ENCODE measurements at places on chromosomes 13 and 19.

DNA sequence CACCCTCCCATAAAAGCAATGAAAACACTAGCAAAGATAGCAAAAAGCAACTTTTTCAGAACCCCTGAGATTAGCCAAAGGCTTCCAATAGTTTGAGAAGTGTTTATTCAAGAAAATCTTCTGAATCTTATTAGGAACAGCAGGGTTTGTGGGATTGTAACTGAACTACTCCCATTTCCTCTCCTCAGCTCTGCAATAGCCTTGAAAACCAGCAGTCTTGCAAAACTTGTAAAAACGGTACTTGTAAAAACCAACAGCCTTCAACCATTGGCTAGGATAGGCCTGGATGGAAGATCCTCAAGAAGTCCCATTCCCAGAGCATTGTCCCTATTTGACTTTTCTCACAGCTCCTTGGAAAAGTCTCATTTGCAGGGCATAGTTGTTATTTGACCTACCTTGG is 12.1 kb downstream of the RNASEH2B start:
- no peak for DNase-seq

GRCh38 chr19:53958823-53959757 is 3.6 kb upstream of the CACNG8 start:
- no peak for DNase-seq

GRCh38 chr13:34757441-34757840 is 184.6 kb upstream of the NBEA start:
- peak; percentile 43 for DNase-seq

GRCh38 chr19:4385291-4386040 is 14.9 kb downstream of the SH3GL1 start:
- no peak for DNase-seq

DNA sequence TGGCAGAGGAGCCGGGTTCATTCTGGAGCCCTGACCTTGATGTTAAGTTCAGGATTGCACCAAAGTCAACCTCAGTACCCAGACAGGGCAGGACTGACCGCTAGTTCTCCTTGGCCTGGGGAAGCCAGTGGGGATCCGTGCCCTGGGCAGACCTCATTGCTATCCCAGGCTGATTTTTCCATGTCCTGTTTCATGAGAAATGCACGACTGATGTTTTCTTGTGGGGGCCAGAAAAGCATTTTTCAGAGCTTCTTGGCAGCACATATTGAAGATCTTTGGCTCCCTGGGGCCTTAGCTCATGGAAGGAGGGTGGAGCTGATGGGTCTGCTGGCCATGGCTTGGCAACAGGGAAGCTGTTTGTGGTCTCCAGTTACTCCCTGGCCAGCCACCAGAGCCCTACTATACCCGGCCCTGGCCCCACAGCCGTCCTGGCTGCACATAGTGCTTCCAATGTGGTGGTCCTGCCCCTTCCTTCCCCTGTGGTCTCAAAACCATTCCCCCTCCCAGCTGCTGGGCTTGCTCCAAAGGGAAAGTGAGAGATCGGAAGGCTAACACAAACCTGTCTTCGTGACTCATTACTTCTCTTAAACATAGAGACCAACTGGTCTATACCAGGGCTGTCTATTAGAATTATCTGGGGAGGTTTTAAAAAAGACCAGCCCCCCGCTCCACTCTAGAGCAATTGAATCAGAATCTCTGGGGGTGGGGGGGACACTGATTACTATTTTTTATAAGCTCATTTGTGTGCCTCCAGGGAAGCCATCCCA is 11.2 kb downstream of the IL17D start:
- DNase-seq, result peak; percentile 96

- no peak for DNase-seq
These were observed 9.0 kb downstream of the C19orf25 start for GRCh38 chr19:1470055-1470304.

- no peak for DNase-seq
These were observed at the start of gene DGKH for GRCh38 chr13:42048342-42048683. TSS of gene DGKH (plus strand) at chr13:42048648. CDS start at chr13:42048774, 126 bp downstream.

DNA sequence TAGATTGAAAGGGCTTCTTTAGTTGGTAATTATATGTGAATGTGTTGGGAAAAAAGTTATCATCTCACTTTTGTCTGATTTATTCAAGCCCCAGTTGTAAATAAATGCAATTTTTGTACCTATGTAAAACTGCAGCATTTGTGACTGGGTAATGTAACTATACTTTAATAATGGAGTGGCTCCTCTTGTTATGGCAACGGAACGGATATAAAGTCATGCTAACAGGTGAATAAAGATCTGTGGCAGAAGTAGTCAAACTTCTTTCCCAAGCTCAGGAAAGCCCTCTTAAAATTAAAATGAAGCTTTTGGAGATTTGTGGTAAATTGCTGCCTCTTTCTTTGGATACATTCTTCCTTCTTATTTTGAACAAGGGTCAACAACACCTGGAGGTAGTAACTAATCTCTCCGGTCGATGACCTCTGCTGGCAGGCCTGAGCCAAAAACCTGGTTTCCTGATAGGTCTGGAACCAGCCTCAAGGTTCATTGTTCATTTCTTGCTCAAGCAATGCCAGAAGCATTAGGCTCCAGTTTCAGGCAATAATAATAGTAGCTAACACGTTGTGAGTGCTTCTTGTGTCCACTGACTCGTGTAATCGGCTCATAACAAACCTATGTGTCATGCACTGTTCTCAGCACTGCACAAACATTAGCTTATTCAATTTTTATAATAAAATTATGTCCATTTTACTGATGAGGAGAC is 313.4 kb upstream of the DACH1 start:
- DNase-seq, result peak; percentile 29

- DNase-seq, result no peak
These were observed 43.1 kb upstream of the CNMD start for GRCh38 chr13:52782471-52783448.

- peak; percentile 57 for DNase-seq
These were observed 329.8 kb upstream of the GPC6 start for GRCh38 chr13:92896842-92897241.

GRCh38 chr13:112574834-112575613 is 12.9 kb downstream of the TUBGCP3 start:
- DNase-seq, result no peak

- no peak for DNase-seq
These were observed 473.7 kb downstream of the EFNB2 start for GRCh38 chr13:106061781-106062180.

DNA sequence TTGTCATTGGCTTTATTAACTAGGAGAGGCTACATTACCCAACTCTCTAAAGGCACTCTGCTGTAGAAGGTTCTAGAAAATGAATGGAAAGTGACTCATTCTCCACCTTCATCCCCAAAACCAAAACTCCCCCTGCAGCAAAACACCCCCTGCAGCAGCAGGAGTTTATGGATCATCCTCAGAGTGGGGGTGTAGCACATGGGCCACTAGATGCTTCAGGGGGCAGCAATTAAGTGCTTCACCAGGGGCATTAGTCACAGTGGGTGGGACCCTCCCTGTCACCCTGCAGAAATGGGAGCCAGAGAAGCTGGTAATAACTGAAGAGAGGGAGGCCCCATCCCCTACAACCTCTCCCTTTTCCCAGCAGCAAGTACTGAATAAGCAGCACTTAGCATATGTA is 64.5 kb upstream of the MED4 start:
- DNase-seq, result peak; percentile 11

DNA sequence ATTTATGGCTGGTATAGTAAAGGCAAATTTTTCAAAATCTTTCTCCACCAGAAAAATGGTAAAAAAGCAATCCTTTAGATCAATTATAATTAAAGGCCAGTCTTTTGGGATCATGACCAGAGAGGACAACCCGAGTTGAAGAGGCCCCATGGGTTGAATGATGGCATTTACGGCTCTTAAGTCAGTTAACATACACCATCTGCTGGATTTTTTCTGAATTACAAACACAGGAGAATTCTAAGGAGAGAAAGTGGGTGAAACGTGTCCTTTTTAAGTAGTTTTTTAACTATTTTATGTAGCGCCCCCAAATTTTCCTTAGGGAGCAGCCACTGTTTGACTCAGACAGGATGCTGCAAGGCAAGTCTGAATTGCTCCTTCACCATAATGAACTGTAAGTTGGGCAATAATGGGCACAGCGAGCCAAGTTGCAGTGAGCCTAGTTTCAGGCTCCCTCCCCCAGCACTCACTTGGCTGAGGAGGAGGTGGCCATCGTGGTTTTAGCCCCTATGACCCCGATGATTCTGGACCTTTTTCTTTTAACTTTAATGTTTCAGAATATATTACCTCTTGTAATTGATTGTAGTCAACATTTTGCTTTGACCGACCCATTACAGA is 13.6 kb upstream of the ZNF611 start:
- peak; percentile 71 for DNase-seq

DNA sequence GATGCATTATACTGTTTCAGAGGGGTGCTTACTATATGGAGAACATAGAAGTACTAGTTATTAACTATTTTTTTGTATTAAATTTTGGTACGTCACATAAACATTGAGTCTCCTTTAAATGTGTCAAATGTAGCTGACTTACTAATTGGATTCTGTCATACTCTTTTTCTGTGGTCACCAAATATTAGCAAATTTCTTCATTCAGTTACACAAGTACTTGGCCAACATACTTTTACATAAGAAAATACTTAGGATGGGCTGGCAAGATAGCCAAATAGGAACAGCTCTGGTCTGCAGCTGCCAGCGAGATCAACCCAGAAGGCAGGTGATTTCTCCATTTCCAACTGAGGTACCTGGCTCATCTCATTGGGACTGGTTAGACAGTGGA is 19.2 kb downstream of the LPAR6 start:
- no peak for DNase-seq

DNA sequence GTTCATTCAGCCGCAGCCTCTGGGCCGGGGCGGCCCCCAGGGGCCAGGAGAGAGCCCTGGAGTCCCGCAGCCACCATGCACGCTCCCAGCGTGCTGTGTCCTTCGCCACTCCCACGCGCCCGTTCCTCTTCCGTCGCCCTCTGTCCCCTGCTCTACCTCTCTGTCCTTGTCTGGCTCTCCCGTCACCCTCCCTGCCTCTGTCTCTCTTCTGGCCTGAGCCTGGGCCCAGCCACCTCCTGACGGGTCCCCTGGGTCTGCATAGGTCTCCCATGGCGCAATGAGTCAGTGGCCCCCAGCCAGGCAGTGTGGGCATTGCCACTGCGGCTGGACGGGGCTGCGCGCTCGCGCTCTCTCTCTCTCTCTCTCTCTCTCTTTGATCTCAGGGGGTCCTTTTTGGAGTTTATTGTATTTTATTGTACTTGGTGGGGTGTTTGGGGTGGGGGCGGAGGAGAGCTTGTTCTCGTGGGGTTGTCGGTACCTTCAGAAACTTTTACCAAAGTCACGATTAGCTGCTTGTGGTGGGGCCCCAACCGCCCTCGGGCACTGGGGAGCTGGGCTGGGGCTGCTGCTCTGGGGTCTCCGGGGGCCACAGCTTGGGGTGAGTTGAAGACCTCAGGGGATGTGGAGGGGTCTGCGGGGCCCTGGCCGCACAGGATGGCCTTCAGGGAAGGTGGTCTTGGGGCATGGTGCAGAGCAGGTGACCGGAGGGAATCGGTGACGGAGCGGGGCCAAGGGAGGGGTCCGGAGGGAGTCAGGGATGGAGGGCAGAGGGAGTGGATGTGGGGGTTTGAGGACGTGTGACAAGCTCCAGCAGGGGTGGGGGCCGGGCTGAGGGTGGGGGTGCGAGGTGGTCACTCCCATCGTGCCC is 1.7 kb upstream of the TGFBR3L start:
- DNase-seq, result no peak

DNA sequence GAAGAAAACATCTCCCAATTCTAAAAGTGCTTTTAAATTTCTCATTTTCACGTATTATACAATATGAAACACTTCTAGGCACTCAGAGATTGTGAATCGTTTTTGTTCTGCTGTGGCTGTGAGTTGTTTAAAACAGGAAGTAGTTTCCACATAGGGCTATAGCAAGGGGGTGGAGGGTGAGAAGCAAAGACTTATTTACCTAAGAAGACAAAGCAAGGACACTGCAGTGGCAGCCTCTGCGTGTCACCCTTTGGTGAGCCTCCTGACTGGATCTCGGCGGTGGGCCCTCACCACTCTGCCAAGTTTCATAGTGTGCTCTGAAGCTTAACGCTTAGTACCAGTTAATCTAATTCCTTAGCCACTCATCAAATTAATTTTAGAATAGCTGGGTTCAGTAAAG is 56.8 kb downstream of the TNFSF13B start:
- no peak for DNase-seq

DNA sequence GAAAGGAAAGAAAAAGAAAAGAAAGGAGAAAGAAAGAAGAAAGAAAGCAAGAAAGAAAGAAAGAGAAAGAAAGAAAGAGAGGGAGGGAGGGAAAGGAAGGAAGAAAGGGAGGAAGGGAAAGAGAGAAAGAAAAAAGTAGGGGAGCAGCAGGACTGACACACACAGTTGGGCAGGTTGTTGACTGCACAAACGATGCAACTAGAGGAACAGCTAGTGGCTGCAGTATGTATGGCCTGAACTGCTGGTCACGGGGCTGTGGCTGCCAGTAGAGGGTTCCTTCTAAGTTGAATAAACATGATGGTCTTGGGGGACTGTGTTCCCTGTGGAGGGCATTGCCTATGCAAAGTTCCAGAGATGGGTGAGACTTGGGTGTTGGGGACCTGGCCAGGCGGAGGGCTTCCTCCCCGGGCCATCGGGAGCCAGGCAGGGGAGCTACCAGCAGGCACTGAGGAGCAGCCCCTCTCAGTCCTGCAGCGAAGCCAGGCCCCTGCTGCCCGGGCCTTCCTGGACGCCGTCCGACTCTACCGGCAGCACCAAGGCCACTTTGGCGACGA is 16.7 kb upstream of the COLGALT1 start:
- DNase-seq, result no peak

GRCh38 chr13:95191821-95192563 is 109.3 kb downstream of the ABCC4 start:
- DNase-seq, result peak; percentile 85

GRCh38 chr13:29315847-29316246 is 279.6 kb downstream of the SLC7A1 start:
- DNase-seq, result no peak

DNA sequence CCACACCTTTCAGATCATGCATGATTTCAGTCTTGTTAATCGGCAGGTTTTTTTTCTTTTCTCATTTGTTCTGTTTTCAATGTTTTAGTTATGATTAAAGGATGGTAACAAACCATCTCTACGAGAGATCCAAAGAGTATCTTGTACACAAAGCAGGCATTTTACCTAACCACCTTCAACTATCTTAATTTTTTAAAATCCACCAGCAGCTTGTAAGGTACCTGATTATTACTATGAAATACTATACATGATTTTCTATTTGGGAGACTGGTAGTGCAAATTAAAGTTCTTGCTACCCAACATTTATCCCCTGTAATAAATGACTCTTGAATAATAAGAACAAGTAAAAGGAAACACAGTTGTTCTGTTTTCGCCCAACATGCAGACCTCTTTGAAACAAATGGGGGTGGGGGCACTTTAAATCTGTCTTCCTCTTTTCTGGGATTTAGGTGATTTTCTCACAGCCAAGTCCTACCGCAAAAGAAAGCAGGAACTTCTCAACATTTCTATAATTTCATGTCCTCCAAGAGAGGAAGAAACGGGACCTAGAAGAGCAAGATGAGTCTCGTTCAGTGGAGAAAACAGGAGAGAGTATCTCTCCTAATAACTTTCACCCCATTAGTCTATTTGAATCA is 3.6 kb downstream of the POU4F1 start:
- DNase-seq, result no peak

DNA sequence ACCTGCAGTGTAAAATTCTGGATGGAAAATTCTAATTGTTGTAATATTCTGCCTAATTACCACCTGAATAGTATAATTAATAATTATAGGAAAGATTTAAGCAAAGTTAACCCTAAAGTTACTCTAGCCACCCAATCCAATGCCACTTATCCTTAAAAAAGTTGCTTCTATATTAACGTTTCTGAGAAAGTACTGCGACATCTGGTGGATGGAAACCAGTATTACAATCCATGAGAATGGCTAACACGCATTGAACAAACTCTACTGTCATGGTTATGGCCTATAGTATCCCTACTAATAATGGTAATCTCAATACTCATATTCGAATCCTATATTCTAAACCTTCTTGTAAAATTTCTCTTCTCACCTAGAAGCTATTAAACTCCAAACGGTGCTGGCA is 1551.8 kb downstream of the SLITRK1 start:
- peak; percentile 30 for DNase-seq
